ENCODE measurements at places on chromosomes 3 and 15. TPM values are rescaled to one million over a fixed set of nuclear protein-coding genes. Genes with fewer than 3 reads are reported as not detected.

FEZF2 gene
- total RNA-seq, result not detected

GRCh38 chr3:52896613-52897012 is 735 bp downstream of the STIMATE start:
- DNase-seq, result no peak

DNA sequence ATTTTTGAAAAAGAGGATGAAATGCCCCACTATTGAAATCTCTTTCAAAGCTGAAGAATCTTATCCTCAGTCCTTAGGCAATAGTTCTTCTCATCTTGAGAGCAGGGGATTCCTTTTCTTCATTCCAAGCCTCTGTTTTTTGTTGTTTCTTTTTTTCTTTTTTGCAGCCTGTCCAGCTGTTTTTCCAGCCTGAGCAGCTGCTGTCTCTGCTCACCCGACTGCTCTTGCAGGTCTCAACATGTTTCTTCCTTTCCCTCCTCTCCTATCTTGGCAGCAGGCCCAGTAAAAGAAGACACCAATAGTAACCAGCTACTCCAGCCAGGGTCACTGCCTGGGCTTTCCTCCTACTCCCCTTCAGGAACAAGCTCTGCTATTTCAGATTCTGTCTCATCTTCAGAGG is 23.8 kb downstream of the MEX3B start:
- no peak for DNase-seq

SLC24A5 gene
- total RNA-seq, result not detected

DNA sequence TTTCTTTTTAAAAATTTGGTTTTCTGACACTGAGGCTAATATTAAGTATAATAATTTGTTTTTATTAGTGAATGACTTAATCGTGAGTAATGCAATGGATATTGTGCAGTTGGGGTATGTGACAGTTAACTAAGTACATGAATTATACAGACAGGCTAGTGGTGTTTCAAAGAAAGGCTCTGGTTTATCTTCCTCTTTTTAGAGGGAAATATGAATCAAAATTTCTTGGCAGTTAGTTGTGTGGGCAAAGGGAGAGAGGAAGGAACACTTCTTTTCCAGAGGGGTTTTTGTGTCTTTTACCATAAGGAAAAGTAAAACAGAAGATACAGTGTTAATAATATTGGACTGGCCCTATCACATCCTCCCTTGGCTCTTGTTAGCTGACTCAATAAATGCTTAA is 2.7 kb downstream of the ZNF654 start:
- no peak for DNase-seq

GRCh38 chr3:126621171-126621570 is 33.8 kb downstream of the TXNRD3 start:
- peak; percentile 16 for DNase-seq

GRCh38 chr3:122508135-122508914 is 6.4 kb downstream of the KPNA1 start:
- no peak for DNase-seq

- DNase-seq, result no peak
Measured at GRCh38 chr3:73710340-73710739, 85.6 kb upstream of the PDZRN3 start.

MNS1 gene
- 0.62 TPM for total RNA-seq

DNA sequence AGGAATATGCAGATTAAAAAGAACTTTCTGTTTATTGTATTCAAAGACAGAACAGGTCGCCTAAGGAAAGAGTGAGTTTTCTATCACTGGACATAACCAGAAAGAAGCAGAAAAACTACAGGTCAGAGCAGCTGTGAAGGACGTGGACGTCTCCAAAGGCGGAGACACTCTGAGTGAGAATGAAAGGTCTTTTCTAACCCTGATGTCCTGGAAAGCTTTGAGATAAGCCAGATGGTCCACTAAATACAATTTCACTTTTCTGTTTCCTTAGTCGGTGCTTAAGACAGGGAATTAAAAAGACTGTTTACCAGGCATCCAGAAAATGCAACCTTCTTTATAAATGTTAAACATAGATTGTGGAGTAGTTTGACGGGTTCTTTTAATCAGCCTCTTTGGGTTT is 360.4 kb downstream of the FGF12 start:
- DNase-seq, result no peak

GRCh38 chr3:64799606-64800005 is 111.8 kb upstream of the ADAMTS9 start:
- no peak for DNase-seq

- DNase-seq, result no peak
Measured at GRCh38 chr3:40580494-40581091, 55.8 kb downstream of the ZNF621 start.

- no peak for DNase-seq
Measured at GRCh38 chr3:78974181-78974790, 793.5 kb downstream of the ROBO1 start.

- peak; percentile 18 for DNase-seq
Measured at GRCh38 chr3:31232055-31233025, 300.4 kb upstream of the STT3B start.

DNA sequence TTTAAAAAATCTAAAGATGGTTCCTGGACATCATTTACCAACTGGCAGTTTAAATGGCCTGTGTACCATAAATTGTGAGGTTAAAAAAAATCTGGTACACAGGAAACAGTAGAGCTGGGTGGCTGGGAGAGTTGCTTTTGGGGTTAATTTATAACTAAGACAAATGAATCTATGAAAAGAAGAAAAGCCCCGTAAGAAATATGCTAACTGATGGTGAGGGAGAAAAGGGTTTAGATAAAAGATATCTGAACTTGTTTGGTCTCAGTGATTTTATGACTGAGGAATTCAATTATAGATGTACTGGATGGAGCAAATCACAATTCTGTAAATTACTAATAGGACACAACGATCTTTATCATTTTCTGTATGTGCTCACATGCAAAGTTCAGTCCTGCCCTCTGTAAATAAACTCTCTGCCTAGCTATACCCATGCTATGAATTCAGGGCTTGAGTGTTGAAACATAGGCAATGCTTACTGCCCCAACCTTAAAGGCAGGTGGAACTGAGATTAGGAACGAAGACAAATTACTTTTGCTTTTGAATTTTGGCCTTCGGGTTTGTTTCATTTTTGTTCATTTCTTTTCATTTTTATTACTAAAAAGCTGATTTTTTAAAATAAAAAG is 28.0 kb downstream of the PPARG start:
- no peak for DNase-seq

- DNase-seq, result no peak
Measured at GRCh38 chr3:177792311-177793030, 595.2 kb upstream of the TBL1XR1 start.
